Putamen (tissue), 1 donor: ENCODE measurements at places on chromosomes 12 and 14.

DNA sequence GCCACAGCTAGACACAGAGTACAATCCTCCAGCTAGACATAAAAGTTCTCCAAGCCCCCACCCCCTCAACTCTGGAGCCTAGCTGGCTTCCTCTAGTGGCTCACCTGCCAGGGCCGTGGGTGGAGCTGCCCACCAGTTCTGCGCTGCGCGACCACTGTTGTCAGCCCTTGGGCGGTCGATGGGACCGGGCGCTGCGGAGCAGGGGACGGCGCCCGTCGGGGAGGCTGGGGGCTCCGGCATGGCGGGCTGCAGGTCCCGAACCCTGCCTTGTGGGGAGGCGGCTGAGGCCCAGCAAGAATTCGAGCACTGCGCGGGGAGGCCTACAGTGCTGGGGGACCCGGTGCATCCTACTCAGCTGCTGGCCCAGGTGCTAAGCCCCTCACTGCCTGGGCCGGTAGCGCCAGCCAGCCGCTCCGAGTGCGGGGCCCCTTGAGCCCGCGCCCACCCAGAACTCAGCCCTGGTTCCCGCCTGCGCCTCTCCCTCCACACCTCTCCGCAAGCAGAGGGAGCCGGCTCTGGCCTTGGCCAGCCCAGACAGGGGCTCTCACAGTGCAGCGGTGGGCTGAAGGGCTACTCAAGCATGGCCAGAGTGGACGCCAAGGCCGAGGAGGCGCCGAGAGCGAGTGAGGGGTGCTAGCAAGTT is 51.0 kb downstream of the RTN1 start:
- DNase-seq, result no peak

- DNase-seq, result no peak
These were observed 3.3 kb downstream of the BRMS1L start for GRCh38 chr14:35829449-35829848.

- no peak for DNase-seq
These were observed 1.2 kb downstream of the TMEM120B start for GRCh38 chr12:121713793-121714192.

DNA sequence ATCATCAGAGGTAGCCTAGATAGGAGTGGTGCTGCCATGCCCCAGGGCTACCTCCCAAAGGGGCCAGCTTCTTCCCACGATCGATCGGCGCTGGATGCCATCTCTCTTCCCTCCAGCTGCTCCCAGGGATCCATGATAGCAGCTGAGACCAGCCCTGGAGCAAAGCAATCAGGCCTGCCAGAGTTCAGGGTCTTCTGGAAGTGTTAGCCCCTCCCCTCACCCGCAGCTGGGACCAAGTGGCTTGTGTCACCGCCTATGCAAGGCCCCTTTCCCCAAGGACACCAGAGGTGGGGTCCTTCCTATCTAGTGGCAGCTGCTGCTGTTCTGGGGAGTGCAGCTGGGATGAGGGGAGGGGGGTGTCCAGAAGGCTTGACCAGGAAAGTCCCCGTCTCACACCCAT is 87.0 kb downstream of the IRF2BPL start:
- no peak for DNase-seq

DNA sequence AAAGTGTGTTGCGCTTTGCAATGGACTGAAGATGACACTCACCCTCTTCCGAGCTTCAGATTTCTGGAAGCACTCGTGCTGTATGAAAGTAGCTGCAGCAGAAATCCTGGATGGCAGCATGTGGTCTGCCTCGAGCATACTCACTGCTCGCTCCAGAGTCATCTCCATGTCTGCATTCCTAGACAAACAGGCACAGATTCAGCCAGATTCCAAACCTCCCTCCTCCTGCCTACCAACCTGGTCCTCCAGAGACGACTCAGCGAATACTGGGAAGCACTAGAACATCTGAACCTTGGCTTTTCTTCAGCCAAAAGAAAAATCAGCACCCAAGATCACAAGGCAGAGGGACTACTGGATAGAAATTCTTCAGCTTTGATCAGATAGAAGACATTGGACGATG is 27.7 kb downstream of the PKP2 start:
- no peak for DNase-seq

DNA sequence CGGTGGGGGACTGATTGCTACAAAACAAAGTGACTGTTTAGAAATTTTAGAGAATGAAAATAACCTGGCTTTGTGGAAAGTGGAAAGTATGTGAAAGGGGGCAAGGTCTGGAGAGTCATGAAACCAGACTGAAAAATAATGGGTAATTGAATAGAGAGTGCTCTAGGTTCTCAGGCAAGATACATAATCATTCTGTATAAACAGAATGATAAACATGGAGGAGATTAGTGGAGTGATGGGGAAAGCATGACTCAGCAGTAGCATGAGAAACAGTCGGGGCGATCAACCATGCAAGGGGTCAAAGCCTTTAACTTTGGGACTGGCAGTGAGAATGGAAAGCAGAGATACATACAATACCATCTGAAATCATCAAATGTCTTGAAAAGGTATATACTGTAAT is 332.5 kb downstream of the CCER1 start:
- no peak for DNase-seq

- DNase-seq, result no peak
These were observed 47.8 kb downstream of the RDH12 start for GRCh38 chr14:67749341-67750084.

- no peak for DNase-seq
These were observed 11.7 kb downstream of the CAMKK2 start for GRCh38 chr12:121284551-121285390.

DNA sequence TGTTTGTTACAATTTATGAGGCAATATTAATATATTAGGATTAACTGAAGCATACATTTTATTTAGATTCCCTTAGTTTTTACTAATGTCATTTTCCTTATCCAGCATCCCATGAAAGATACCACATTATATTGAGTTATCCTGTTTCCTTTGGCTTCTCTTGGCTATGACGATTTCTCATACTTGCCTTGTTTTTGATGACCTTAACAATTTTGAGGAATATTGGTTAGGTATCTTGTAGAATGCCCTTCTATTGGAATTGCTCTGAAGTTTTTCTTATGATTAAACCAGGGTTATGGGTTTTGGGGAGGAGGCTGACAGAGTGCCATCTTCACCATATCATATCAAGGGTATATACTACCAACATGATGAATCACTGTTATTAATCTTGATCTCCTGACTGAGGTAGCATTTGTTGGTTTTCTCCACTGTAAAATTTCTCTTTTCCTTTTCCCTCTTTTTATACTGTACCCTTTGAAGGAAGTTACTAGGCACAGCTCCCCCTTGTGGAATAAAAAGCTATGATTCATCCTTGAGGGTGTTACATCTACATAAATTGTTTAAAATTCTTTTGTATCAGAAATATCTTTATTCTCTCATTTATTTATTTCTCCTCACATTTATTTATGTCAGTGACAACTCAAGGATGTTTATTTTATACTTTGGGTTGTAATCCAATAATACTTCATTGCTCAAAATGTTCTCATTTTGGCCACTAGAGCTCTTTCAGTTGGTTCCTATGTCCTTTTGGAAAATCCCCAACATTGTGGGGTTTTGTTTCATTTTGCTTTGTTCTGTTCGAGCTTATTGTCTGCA is 239.0 kb downstream of the SLC16A7 start:
- no peak for DNase-seq

GRCh38 chr14:80271389-80271788 is 60.1 kb upstream of the DIO2 start:
- DNase-seq, result no peak

DNA sequence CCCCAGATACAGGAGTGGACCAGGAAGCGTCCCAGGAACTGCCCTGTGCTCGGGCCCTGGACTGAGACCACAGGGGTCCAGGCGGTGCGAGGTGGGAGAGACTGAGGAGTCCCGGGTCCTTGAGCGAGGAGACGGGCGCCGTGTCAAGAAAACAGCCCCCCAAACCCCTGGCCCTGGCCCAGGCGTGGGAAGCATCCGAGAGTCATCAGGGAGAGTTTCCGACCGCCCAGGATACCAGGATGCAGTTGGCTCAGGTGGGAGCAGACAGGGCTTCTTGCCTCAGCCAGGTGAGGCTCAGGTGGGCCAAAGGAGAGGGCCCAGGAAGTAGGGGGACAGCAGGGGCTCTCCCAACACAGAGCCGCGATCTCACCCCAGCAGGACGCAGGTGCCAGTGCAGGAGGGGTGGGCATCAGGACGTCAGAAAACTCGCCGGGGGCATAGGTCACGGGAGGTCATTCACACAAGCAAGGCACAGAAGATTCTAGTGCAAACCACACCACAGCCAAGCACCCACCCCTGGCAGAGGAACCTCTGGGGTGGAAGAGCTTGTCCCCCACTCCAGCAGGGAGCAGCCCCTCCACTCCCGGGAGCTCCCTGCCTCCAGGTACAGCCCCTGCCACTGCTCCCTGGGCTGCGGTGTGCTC is 102.5 kb upstream of the EIF5 start:
- no peak for DNase-seq

DNA sequence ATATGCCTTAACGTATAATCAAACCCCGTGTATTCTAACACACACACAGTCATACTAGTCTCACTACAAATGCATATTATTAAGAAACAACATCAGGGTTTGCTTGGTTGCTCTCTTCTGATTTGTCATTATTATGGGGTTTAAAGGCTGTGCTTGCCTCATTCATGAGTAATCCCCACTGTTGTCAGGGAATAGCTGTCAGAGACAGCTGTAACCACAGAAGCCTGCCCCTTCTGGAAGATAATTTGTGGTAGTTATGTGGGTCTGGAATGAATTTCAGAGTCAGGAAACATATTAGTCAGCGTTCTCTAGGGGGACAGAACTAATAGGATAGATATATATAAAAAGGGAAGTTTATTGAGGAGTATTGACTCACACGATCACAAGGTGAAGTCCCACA is 456.9 kb upstream of the TMEM132C start:
- DNase-seq, result no peak

DNA sequence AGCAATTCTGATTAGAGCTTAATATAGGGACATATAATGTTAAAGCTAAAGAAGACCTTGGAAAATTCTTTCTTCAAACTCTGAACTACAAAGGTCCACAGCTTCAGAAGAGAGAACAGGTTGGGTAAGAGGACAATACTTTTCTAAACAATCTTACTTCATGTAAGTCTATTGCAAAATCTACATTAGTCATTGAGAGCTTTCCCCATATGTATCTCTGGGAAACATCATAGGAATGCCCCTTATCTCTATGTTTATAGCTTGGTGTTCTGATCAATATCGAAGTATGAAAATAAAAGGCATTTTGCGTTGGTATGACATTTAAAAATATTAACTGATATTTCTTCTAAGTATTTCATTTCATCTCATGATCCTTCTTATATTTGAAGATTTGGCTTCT is 962.6 kb downstream of the AACS start:
- no peak for DNase-seq

- no peak for DNase-seq
These were observed 17.8 kb downstream of the OLR1 start for GRCh38 chr12:10154145-10154496.
